T-helper 9 cell (primary cell): ENCODE measurements at places on chromosomes 12 and 14.

- DNase-seq = no peak
Observed at GRCh38 chr12:2580821-2581220, 213.9 kb upstream of the FKBP4 start.

DNA sequence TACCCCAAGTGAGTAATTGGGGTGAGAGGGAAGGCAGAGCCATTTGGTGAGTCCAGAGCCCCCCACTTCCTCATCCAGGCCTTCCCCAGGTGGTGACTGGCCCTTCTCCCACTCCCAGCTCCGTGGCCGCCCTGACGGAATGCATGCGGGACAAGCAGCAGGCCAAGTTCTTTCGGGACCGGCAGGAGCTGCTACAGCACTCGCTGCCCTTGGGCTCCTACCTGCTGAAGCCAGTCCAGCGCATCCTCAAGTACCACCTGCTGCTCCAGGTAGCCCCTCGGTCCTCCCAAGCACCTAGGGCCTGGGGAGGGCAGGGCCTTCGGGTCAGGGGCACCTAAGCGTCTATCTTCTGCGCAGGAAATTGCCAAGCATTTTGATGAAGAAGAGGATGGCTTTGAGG, 26.5 kb downstream of the PLEKHG3 start:
- no peak for DNase-seq

GRCh38 chr12:79351251-79351650, 339.5 kb downstream of the PAWR start:
- DNase-seq = no peak

- DNase-seq = no peak
Observed at GRCh38 chr12:116969615-116970585, 59.1 kb downstream of the FBXW8 start.

DNA sequence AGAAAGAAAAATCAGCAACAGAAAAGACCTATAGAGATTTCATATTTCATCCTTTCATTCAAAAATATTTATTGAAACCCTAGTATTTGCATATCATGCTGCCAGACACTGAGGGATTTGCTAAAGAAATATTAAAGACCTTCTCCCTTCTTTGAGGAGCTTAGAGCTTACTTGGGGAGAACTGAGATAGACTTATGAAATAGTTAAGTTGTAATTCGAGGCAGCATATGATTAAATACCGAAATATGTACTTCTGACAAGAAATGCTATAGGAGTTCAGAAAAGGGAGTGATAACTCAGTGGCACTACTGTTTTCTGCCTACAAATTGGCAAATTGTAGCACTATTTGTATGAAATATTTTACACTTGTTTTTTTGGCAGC, 59.1 kb downstream of the PLXNC1 start:
- no peak for DNase-seq

DNA sequence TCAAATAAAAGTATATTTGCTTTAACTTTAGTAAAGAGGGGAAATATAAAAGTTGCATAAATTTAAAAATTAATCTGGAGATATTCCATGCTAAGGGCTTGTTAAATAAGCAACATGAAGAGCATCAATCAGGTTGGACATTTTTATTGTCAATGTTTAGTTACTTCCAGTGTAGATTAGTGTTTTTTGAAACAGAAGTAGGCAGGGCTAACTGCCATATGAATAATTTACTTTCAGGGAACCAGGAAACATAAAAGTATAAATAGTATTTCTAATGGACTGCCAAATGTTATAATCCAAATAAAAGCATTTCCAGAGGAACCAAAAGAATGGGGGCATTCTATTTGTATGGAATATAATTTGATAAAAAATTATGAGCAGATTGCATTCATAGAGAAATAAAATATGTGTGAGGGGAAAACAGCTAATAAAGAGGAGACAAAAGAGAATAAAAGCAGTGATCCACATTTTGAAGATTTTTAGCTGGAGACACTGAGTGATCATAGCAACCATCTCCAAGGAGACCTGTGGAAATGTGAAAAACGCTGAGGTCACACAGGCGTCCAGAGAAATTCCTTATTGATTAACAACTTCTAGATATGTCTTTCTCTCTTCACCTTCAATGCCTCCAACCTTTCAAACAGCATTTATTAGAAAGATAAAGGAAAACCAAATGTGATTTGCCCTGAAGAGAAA, 70.8 kb downstream of the SRGAP1 start:
- DNase-seq = no peak

DNA sequence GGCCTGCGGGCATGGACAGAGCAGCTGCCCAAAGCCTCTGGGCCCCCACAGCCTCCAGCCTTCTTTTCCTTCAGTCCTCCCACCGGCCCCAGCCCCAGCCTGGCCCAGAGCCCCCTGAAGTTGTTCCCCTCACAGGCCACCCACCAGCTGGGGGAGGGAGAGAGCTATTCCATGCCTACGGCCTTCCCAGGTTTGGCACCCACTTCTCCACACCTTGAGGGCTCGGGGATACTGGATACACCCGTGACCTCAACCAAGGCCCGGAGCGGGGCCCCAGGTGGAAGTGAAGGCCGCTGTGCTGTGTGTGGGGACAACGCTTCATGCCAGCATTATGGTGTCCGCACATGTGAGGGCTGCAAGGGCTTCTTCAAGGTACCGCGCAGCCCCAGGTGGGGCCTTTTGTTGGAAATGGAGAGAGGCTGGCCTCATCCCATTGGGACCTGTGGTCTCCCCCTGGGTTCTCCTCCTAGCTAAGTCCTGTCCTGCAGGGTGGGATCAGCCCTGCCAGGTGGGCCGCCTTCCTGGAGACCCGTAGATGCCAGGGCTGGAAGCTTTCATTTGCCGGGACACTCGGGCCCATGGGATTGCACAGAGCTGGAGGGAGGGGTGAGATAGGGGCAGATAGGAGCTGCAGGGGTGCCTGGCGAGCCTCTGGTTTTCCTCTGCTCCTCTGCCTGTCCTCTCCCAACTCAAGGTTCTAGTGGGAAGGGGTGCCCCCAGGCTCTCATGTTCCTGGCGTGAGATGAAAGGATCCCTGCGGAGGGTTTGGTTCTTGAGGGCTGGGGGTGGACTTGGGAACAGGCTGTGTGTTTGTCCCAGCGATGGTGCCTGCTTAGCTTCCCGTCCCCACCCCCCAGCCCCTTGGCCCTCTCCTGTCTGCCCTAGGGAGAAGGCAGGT, 3.8 kb downstream of the NR4A1 start:
- DNase-seq = no peak

DNA sequence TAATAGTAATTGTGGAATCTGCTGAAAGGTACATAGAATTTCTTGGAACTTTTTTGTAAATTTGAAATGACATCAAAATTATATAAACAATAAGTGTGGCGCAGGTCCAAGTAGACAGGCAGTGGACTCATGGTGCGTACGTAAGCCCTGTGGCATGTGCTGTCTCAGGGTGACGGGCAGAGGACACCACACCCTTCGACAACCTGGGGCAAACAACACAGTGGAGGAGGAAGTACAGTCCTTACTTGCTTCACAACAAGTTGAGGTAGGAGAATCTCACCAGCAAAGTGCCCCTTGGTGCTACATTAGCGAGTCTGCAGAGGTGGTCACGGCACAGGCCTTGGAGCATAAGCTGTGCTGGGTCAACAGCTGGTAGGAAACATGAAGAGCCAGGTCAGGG, 180.9 kb downstream of the AEBP2 start:
- DNase-seq = no peak

- DNase-seq = no peak
Observed at GRCh38 chr14:83885837-83886293, 1644.1 kb upstream of the FLRT2 start.

DNA sequence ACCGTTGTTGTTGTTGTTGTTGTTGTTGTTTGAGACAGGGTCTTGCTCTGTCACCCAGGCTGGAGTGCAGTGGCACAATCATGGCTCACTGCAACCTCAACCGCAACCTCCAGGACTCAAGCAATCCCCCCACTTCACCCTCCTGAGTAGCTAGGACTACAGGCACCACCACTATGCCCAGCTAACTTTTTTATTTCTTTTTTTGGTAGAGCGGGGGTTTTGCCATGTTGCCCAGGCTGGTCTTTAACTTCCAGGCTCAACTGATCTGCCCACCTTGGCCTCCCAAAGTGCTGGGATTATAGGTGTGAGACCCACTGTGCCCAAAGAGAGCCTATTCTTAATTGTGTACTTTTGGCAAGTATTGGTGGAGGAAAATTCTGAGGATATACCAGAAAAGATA, 25.7 kb downstream of the MOK start:
- no peak for DNase-seq

GRCh38 chr14:99633918-99634317, 11.0 kb upstream of the HHIPL1 start:
- DNase-seq = no peak

DNA sequence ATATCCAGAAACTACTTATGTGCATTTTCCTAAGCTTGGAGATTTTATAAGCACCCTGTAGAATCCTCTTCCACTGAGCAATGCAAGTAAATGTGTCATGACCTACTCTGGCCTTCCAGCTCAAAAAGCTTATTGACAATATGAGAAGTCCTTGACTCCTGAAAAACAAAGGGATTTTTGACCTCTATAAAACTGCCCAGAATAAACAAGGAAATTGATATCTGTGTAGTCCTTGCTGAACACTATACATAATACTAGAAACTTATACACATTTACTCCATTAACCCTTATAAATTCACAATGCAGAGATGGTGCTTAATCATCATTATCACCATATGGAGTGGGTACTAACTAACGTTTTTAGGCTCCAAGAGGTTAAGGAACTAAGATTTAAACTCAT, 197.4 kb upstream of the KRR1 start:
- DNase-seq = no peak

DNA sequence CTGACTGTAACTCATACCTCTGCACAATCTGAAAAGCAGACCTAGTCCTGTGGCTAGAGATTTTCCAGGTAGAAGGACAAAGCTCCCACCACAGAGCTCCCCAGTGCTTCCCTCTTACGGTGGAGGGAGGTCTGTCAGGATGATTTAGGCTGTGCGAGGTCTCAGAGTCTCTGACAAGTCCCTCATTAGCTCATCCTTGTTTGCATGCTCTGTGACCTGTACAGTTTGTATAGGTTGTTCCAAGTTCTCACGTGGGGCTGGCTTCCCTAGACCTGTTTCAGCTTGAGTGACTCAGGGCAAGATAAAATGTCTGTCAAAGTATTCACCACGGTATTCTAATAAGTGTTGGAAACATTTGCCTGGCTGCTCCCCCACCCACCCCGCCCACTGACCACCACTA, 34.8 kb downstream of the ASCL1 start:
- no peak for DNase-seq

GRCh38 chr14:96514694-96515093, 12.5 kb downstream of the PAPOLA start:
- DNase-seq = no peak

DNA sequence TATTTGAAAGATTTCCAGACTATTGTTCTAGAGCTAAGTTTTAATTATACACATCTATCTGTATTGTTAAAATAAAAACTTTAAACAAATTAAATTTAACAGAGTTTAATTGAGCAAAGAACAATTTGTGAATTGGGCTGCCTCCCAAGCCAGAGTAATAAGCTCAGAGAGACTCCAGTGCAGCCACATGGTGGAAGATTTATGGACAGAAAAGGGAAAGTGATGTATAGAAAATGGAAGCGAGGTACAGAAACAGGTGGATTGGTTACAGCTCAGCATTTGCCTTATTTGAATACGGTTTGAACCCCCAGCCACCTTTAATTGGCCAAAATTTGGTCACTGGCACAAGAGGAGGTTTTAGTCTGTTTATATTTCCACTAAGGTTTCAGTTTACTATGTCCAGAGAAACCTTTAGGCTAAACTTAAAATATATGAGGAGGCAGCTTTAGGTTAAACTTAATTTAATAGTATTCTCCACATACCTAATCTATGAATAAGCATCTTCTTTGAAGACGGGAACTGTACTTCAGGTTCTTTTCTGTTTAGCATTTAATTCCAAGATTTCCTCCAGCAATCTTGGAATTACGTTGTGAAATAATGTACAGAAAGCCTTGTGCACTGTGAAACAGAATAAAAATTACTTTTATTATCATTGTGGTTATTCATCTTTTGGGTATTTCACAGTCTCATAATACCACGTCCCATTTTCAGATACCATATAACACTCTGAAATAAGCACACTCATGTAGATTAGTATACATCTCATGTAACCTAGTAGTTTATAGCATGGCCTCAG, 19.4 kb downstream of the SRGAP1 start:
- DNase-seq = no peak

- DNase-seq = no peak
Observed at GRCh38 chr12:70671698-70672097, 34.5 kb upstream of the PTPRB start.

- DNase-seq = no peak
Observed at GRCh38 chr12:113221997-113222729, 899 bp downstream of the TPCN1 start.

- DNase-seq = no peak
Observed at GRCh38 chr12:47547077-47547476, 158.8 kb downstream of the RPAP3 start.

DNA sequence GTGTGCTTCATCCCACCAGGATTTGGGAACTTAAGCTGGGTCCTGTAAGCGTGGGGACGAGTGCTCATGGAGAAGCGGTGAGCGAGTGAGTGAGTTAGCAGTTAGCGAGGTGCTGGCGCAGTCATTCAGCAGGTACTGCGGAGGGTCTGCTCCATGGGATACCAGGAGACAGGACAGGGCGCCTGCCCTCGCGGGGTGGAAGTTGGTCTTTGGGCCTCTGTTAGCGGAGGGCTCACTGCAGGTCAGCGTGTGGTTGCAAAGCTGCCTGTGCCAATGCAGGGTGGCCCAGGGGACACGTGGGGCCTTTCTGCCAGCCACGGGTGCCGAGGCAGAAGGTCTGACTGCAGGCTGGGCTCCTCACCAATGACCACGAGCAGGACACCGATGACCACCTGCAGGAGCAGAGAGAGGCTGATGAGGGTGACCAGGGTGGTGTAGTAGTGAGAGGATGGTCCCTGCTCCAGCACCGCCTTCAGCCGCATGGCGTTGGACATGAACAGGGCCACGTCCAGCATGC, 97.6 kb downstream of the NINJ2 start:
- no peak for DNase-seq

DNA sequence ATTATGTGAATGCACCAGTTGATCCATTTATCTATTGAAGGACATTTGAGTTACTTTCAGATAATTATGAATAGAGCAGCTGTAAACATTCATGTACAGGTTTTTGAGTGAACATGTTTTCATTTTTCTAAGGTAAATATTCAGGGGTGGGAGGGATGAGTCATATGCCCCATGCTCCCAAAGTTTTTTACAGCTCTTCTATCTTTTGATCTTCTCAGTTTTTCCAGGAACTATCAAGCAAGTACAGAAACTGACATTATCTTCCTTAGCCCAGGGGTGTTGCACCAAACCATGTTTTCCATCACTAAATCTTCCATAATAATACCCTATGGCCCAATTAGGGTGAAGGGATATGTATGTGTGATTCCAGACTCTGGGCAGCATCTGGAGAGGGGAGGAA, 384.5 kb downstream of the EMP1 start:
- DNase-seq = no peak

DNA sequence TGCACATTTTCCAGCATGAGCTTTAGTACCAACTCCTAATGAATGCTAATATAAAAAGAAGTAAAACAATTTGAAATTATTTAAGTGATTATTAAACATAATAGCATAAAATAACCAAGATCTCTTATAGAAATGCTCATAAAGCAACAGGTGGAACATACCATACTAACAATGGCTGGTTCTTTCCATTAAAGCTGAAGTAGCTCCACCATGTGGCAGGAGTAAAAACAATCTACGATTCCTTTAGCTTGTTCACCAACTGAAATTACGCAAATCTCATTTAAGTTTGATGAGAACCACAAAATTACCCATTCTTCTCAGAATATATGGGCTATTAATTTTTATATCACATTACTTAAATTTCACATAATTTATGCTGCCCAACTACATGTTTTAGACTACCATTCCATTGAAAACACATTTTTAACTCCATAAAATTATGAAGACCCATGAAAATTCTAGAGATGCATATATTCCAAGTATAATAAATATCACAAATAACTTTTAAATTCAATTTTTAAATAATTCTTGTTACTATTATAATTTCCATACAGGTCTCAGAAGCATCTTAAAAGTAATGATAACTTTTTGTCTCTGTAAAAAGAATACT, 213.6 kb downstream of the DAD1 start:
- DNase-seq = no peak
